ENCODE measurements at places on chromosomes 13 and 19.

DNA sequence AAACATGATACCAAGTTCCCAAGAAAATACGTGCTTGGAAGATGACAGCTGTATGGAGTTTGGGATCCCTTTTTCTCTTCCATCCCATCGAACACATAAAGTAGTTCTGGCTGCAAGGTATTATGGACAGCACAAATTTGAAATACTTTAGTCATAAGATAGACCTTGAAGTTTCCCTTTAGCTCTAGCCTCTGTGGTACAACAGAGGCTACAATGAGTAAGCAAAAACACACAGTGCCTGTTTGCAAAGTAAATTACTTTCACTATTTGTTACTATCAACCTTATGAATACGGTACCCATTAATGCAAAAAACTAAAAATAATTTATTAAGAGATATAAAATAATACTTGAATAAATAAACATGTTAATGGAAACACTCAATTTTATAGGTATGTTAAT, 21.0 kb upstream of the LRCH1 start:
- no peak for DNase-seq

- DNase-seq: no peak
Measured at GRCh38 chr19:38731654-38732301, 12.5 kb downstream of the CAPN12 start.

DNA sequence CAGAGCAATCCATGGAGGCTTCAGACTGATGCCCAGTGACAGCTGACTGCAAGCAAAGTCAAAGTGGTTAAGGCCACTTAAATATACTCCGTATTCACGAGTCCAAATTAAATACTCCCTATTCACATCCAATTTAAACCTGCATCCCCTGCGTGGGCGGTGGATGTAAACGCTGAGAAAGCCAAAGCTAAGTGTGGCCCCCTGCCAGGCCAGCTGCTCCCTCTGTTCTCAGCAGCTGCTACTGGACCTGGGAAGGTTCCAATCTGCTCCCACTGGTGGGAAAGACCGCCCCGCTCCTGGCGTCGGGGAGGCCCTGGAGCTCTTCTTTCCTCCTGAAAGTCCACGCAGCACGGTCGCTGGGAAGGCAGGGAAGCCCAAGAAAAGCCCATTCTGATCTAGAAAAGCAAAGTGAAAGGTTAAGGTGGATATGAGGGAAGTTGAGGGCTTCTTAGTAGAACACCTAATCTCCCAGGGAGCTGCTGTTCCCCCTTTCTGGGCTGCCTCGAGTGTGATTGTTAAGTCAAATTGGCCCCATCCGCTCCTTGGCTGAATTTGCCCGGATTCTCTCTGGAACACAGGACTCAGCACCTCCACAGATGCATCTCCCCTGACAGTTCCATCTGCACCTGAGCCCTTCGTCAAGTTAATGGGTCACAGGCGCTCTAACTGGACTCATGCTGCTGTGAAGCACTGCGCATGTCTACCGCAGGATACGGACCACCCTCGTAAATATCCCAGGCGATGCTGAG, 205.5 kb downstream of the USP12 start:
- no peak for DNase-seq

GRCh38 chr19:42121656-42122069, 10.6 kb downstream of the POU2F2 start:
- DNase-seq: peak; percentile 64

- DNase-seq: no peak
Measured at GRCh38 chr19:6260912-6261650, 18.7 kb downstream of the MLLT1 start.

- DNase-seq: no peak
Measured at GRCh38 chr13:50334944-50335343, 319.7 kb downstream of the KCNRG start.

GRCh38 chr19:20039203-20039723, at the start of gene ZNF682:
Gene ZNF682 (minus strand): TSS chr19:20039505. CDS start chr19:20039345, 160 bp downstream.
- peak; percentile 88 for DNase-seq

Data from activated CD8-positive, alpha-beta memory T cell treated with anti-CD3 and anti-CD28 coated beads for 1 hour (primary cell).